HL-60 (cell line): ENCODE measurements at places on chromosomes 4 and X.

DNA sequence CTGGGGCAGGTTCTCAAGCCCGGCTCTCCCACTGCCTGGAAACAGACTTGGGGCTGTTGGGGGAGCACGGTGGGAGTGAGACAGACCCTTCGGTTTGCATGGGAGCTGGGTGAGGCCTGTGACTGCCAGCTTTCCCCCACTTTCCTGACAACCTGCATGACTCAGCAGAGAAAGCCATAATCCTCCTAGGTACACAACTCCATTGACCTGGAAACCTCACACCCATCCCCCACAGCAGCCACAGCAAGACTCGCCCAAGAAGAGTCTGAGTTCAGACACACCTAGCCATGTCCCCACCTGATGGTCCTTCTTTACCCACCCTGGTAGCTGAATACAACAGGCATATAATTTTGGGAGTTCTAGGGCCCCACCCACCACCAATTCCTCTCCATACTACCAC is 57.6 kb upstream of the UBQLN2 start:
- DNase-seq = no peak

- no peak for DNase-seq
Observed at GRCh38 chrX:118329175-118329574, 16.7 kb upstream of the WDR44 start.

DNA sequence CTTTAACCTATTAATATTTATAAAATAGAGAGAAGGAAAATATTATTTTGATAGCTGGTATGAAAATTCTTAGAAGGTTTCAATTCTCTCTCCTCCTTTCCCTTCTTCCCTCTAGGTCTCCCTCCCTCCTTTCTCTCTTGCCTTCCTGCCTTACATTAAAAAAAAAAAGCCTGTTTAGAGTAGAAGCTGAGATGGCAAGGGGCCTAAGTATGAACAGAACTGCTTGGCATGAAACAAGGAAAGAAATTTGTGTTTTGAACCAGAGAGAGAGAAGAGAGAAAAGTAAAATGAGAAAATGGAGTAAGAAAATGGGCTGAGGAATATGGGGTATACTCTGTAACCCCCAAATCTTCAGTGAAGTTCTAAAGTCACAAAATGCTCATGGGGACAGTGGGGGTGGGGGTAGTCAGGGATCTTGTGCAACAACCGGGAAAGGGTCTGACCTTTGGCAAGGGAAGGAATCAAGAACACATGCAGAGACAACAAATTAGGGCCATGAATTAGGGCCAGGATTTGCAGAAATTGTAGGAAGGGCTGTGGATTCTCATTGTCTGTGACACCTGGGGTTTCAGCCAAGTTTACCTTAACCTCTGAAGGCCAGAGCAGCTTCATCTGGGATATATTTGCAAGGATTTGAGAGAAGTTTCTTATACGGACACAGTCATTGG is 30.6 kb downstream of the SUPT20HL2 start:
- DNase-seq = no peak

DNA sequence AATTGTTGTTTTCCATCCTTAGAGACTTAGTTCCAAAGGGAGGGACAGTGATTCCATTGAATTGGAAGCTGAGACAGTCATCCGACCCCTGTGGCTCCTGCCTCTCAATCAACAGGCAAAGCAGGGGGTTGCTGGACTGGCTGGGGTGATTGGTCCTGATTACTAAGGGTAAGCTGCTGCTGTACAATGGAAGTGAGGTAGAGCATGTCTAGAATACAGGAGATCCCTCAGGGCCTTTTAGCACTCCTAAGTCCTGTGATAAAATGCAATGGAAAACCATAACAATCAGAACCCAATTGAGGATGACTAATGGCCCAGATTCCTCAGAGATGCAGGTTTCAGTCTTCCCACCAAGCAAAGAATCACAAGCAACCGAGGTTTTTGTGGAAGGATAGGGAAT is 127.6 kb downstream of the AASDH start:
- no peak for DNase-seq

GRCh38 chr4:138310498-138310897 is 68.3 kb upstream of the SLC7A11 start:
- DNase-seq = no peak

GRCh38 chr4:86441175-86441936 is 81.5 kb upstream of the MAPK10 start:
- no peak for DNase-seq

GRCh38 chr4:139295206-139295941 is 5.9 kb upstream of the NAA15 start:
- DNase-seq = peak; percentile 97

DNA sequence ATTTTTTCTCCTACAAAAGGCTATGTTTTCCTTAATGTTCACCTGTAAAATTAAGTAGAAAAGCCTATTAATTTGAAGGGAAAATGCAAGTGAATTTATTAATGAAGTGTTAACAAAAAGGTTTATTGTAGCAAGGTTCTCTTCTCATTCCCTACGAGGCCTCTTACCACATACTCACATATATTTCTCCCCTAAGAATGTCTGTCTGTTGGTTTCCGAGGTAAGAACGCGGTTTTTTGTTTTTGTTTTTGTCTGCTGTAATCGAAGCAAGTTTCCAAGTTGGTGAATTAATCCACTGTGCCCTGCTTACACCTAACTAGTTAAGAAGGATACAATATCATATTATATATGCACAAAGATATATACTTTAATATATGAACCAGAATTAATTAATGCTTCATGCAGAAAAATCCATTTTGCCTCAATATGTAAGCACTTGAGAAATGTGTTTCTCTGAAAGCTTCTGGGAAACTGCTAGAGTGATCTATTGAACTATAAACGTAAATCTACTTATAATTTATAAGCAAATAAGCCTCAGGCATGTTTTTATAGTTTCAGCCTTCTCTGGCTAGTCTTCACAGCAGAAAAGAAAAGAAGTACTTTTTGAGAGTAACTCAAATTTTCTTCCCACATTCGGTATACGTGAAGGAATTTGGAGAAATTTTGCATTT is 120.8 kb downstream of the EGF start:
- peak; percentile 3 for DNase-seq

GRCh38 chr4:29199485-29199884 is 1520.7 kb upstream of the PCDH7 start:
- DNase-seq = no peak

- DNase-seq = peak; percentile 42
Observed at GRCh38 chr4:177051473-177052060, 258.1 kb upstream of the NEIL3 start.

DNA sequence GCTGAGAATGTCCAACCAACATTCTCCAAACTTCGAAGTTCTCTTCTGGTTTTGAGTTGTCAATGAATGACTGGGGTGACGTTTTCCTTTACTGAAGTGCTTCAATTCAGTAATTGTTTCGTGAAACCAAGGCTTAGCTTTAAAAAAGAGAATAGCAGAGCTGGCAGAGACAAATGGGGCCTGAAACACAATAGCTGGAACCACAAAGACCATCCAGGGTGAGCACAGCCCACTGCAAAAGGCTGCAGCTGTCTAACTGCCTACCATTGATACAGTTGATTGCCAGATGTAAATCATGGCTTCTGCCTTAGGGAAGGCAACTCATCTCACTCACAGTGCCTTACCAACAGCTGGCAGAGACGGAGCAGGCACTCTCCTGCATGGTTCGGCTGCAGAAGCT is 78.7 kb upstream of the ZNF518B start:
- no peak for DNase-seq
